Body of pancreas (tissue), 4 donors: ENCODE measurements at places on chromosomes 4 and X.

DNA sequence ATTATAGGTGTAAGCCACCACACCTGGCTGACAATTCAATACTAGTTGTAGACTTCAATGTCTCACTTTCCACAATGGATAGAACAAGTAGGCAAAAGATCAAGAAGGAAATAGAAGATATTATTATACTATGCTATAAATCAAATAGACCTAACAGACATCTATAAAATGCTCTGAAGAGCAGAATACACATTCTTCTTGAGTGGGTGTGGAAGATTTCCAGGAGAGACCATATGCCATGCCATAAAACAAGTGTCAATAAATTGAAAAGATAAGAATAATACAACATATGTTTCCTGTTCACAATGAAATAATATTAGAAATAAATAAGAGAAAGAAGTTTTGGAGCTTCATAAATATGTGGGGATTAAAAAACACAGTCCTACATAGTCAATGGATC lies 179.3 kb upstream of the AMOT start:
- no peak for DNase-seq

GRCh38 chr4:185868983-185869382 lies 57.0 kb upstream of the SORBS2 start:
- no peak for DNase-seq

DNA sequence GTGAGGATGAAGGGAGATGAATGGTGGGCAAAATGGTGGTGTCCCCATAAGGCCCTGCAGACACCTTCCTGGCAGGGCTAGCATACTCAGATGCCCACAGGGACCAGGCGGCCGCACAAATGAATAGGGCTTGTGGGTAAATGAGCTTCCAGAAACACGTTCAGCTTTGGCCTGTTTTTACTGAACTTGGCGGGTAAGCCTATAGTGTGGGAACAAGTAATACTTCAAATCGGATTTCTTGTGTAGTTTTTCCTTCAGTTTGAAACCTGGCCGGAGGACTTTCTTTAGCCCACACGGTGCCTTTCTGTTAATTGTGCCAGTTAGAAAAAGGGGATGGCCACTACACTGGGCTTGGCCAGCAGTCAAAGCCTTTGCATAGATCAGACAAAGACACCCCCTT lies 22.8 kb downstream of the SMS start:
- DNase-seq = no peak

DNA sequence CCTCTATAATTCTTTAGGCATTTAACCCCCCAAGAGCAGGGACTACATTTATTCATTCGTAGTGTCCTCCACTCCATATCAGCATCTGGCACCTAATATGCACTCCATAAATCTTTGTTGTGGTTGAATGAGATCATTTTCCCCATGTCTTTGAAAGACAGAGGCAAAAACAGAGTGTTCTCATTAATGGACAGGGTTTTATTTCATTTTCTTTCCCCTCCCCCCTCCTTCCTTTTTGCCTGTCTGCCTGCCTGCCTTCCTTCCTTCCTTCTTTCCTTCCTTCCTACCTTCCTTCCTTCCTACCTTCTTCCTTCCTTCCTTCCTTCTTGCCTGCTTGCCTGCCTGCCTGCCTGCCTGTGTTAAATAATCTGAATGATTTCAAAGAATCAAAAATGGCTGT lies 83.2 kb downstream of the SHROOM3 start:
- no peak for DNase-seq

- no peak for DNase-seq
Measured at GRCh38 chr4:10577508-10578426, 106.8 kb downstream of the CLNK start.

- DNase-seq = no peak
Measured at GRCh38 chr4:72489267-72489666, 79.8 kb downstream of the ADAMTS3 start.

DNA sequence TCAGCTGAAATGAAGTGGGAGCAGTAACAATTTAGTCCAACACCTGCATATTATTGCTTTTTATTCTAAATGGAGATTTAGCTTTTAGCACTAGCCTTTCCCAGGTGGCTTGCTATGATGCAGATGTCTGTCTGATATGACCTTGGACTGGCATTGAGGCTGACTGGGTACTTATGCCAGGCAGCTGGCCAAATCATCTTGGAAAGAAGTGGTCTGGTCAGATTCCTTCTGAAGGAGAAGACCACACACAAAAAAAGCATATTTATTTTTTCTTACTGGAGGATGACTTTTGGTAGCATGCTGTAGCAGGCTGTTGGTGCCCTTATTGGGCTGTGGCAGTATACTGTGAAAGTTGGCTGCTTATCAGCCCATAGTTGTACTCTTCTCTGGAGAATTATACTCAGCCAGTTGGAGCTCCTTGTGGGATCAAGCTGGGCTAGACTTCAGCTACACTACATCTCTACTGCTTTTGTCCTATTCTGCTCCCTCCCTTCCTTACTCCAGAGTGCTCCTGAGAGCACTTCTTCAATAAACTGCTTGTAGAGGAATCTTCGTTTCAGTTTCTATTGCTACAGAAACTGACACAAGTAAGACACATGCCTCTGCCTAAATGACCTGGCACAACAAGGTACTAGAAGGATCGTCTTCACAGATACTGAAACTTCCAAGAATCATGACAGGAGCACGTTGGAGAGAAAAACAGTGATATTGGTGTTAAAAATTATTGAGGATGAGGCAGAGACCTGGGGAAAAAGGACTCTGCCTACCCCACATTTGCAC lies 196.8 kb upstream of the RPS6KA3 start:
- no peak for DNase-seq

GRCh38 chr4:138680989-138681604 lies 334.5 kb upstream of the NOCT start:
- peak; percentile 81 for DNase-seq

GRCh38 chr4:158739600-158739999 lies 16.4 kb upstream of the PPID start:
- no peak for DNase-seq

DNA sequence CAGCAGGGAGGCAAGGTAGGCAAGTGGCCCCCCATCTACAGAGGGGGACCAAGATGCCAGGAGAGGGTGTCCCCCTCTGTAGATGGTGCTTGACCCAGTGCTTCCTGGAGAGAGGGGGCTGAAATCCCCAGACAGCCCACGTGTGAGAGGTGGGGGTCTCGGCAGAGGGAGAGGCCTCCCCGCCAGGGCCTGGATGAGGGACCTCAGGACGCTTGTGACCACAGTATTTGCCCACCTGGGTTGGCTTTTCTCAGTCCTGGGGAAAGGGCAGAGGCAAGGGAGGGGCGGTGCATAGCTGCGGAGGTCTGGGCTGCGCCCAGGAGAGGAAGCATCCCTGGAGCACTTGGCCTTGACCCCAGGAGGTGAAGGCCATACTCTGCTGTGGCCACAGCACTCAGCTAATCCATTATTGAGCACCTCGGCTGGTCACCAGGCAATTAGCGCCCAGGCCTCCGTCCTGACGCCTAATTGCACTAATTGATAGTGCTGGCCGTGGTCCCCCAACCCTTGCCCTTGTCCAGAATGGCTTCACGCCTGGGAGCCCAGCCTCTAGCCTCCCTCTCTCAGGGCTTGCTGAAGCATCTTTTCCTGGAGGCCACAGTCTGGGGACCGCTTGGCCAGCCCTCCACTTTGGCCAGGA lies 30.7 kb downstream of the HMX1 start:
- DNase-seq = peak; percentile 3

- no peak for DNase-seq
Measured at GRCh38 chrX:42490111-42490510, 287.9 kb downstream of the PPP1R2C start.

GRCh38 chr4:14539246-14539645 lies 463.0 kb upstream of the CPEB2 start:
- no peak for DNase-seq

DNA sequence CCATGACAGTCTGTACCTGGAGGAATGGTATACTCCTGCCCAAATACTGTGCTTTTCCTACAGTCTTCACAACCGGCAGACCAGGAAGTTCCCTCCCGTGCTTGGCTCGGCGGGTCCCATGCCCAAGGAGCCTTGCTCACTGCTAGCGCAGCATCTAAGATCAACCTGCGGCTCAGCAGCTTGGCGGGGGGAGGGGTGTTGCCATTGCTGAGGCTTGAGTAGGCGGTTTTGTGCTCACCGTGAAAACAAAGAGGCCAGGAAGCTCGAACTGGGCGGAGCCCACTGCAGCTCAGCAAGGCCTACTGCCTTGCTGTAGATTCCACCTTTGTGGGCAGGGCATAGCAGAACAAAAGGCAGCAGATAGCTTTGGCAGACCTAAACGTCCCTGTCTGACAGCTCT lies 152.7 kb downstream of the TEX11 start:
- DNase-seq = no peak

DNA sequence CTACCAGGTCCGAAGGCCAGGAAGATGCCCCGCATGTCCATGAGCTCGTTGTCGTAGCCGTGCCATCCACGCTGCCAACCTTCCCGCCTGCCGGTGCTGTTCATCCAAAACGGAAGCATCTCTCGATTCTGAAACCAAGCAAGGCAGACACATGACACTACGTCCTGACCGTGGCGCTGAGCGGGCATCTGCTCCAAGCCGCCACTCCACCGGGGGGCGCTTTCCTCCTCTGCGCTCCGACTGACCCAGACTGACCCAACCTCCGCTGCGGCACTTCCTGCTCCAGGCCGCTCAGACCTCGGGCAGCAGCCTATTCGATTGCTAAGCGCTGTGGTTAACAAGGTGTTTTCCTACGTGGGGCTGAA lies 120.5 kb downstream of the ENPP6 start:
- peak; percentile 20 for DNase-seq

- DNase-seq = no peak
Measured at GRCh38 chr4:43709443-43709842, 739.2 kb downstream of the KCTD8 start.

GRCh38 chr4:76723924-76724323 lies 174.0 kb downstream of the SOWAHB start:
- no peak for DNase-seq

GRCh38 chrX:34218063-34218462 lies 85.9 kb upstream of the FAM47A start:
- no peak for DNase-seq

DNA sequence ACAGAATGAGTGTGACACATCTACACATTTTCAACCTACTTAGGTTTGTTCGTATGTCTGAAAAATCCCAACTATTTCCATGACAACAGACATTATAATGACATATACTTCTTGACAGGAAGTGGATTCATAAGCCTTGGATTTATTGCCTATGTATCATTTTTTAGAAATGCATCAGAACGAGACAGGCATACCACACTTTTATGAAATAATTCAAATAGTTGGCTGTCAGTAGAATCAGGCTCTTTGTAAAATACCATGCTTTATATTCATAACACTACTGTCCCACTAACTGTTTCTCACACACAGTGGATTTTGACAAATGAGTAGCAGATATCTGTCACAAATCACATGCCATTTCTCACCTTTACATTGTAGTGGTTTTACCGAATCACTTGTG lies 173.2 kb downstream of the BEND2 start:
- DNase-seq = no peak

GRCh38 chr4:39834269-39834668 lies 136.3 kb downstream of the UBE2K start:
- no peak for DNase-seq

GRCh38 chr4:23956601-23957364 lies 66.9 kb upstream of the PPARGC1A start:
- no peak for DNase-seq

DNA sequence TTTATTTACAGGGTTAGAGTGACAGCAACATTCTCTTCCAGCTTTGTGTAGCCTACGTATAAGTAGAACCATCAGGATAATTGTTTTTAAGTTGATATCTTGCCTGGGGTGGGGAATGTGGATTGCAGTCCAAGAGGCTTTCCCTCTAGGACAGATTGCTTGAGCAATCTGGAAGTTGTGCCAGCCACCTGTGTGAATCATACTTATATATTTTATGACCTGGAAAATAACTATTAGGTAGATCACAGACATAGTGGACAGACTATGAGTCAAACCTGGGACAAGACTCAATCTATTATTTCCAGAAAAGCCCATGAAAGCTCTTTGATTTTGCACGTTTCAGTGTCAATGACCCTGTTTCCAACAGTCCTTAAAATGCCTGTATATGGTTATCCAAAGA lies 98.9 kb downstream of the TLL1 start:
- no peak for DNase-seq

GRCh38 chr4:128700659-128701350 lies 108.7 kb upstream of the JADE1 start:
- DNase-seq = no peak

- no peak for DNase-seq
Measured at GRCh38 chr4:6196871-6197270, 3.5 kb downstream of the JAKMIP1 start.

- DNase-seq = peak; percentile 8
Measured at GRCh38 chrX:15404401-15405096, 20.3 kb upstream of the VEGFD start.

DNA sequence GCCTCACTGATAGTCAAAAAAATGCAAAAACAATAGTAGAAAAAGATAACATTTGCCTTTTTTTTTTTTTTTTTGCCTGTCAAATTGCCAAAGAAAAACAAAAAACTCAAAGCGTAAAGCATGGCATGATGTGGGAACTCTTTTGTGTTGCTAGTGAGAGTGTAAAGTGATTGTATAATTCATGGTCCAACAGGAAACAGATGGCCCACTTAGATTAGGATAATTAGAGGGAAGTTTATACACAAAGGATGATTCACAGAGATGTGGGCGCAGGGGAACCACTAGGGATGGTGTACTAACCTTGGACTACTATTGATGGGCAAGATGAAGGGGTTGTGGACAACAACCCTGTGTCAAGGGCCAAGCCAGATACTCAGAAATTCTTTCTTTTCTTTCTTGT lies 16.4 kb downstream of the MCUB start:
- DNase-seq = no peak

GRCh38 chr4:146333187-146333894 lies 119.0 kb downstream of the REELD1 start:
- DNase-seq = no peak

- no peak for DNase-seq
Measured at GRCh38 chr4:89759426-89759825, 77.5 kb downstream of the SNCA start.

GRCh38 chr4:57119054-57119651 lies 9.0 kb upstream of the IGFBP7 start:
- peak; percentile 40 for DNase-seq

DNA sequence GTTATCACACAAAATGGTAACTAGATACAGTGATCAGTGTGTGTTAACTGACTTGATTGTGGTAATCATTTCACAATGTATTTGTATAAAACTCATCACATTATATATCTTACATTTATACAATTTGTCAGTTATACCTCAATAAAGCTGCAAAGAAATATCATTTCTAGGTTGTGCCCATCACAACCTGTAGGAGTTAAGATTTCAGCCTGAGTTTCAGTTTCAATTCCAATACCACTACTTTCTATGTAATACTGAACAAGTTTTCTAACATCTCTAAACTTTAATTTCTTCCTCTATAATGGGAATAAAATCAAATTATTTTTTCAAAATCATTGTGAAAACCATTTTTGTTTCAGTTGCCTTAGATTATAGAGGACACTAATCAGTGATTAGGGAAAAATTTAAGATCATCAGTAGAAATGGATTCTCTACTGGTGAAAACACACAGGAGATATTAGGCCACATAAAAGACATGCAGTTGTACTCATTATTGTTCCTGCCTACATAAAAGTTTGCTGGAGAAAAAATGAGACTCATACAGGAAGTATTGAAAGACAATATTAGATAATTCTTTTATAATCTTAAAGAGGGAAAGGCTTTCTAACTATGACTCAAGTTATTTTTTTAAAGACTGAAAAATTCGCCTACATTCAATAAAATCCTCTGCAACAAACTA lies 18.4 kb upstream of the TBC1D1 start:
- no peak for DNase-seq
